Gastrocnemius medialis (tissue), 4 donors: ENCODE measurements at places on chromosomes 16 and 17. TPM values are rescaled to one million over a fixed set of nuclear protein-coding genes. Genes with fewer than 3 reads are reported as not detected.

ZPBP2 gene
- total RNA-seq, result not detected

SHBG gene
- not detected for total RNA-seq

FLYWCH2 gene
- 27.0 TPM for total RNA-seq

ZFPM1 gene
- 0.31 TPM for total RNA-seq

TBC1D3G gene
- not detected for total RNA-seq
